ENCODE measurements at places on chromosomes 16 and 17. TPM values are rescaled to one million over a fixed set of nuclear protein-coding genes. Genes with fewer than 3 reads are reported as not detected.

DNA sequence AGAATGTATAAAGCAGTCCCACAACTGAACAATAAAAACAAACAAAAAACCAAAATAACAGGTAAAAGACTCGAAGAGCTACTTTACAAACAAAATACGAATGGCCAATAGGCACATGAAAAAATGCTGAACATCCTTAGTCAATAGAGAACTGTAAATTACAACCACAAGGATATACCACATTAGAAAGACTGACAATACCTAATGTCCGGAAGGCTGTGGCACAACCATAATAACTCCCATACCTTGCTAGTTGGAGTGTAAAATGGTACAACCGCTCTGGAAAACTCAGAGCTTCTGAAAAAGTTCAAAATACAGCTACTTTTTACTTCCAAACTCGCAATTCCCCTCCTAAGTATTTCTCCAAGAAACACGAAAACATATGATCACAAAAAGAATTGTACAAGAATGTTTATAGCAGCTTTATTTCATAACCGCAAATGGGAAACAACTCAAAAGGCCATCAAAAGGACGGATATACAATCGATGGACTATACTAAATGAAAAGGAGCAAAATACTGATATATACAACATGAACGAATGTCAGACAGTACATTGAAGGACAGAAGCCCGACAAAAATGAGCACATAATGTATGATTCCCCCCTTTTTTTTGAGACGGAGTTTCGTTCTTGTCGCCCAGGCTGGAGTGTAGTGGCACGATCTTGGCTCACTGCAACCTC is 2.3 kb downstream of the TP53 start:
- no peak for DNase-seq

DNA sequence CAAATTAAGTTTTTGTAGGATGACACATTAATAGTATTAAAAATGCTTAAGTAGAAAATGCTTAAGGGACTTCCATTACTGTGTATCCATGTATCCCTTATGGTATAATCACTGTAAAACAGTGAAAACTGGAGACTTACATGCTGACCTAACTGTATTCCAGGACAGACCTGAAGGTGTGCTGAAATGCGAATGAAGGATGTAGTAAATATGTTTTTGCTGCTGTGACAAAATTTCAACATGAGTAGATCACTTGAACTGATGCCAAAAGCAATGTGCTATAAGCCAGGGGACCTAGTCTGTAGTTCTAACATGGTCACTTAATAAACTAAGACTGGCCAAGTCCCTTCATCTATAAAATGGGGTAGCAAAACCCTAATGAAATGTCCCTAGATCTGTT is 142.0 kb upstream of the CORO6 start:
- no peak for DNase-seq

- no peak for DNase-seq
Observed at GRCh38 chr17:38907930-38908675, 17.3 kb upstream of the LASP1NB start.

- no peak for DNase-seq
Observed at GRCh38 chr17:40936437-40936971, 942 bp downstream of the KRT23 start.

DNA sequence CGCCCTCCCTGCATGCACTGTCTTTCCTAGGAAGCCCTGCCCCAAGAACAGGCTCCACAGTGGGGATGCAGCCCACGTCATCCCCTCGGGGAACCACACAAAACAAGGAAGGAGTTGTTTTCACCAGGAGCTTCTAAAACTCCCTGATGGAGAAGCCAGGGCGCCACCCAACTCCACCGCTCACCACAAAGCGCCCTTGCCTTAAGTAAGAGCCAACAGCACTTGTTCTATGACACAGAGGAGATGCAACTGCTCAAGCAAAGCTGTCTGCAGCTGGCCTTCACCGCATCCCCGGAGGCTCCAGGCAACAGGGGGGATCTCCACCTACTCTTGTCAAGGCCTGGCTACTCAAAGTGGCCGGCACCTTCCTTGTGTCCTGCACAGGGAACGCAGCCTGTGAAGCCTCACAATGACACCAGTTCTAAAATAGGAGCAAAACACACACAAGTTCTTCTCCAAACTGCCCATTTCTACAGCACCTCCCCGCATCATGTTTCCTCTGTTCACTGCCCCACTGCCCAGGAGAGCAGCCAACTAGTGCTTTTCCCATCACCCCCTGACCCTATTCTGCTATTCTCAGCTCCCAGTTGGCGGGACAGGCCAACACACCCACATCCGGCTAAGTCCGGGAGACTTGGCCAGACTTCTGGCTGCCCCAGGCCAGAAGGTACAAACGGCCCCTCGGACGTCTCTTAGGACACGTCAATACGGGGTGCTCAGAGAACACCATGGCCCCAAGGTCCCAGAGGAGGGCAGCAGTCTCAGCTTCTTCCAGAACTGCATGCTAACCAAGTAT is 24.2 kb downstream of the MPG start:
- DNase-seq, result no peak

DNA sequence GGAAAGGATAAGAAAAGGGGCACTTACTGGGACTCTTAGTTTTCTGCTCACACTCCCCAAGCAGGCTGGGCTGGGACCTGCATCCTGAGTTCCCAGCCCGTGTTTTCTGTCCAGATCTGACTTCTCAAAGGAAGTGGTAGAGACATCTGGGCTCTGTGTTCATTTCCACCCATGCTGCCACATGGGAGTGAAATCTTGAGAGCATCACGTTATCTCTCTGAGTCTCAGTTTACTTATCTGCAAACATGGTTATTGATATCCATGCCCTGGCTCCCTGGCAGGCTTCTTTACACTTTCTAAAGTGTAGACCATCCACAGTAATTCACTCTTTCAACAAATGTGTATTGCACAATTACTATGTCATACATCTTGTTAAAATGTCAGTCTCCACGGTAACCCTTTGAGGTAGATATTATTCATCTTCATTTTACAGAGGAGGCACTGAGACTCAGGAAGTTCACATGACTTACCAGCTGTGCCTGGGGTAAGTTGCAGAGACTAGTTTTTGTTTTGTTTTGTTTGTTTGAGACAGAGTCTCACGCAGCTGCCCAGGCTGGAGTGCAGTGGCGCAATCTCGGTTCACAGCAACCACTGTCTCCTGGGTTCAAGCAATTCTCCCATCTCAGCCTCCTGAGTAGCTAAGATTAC is 3.4 kb downstream of the ZNF688 start:
- DNase-seq, result peak; percentile 39

DNA sequence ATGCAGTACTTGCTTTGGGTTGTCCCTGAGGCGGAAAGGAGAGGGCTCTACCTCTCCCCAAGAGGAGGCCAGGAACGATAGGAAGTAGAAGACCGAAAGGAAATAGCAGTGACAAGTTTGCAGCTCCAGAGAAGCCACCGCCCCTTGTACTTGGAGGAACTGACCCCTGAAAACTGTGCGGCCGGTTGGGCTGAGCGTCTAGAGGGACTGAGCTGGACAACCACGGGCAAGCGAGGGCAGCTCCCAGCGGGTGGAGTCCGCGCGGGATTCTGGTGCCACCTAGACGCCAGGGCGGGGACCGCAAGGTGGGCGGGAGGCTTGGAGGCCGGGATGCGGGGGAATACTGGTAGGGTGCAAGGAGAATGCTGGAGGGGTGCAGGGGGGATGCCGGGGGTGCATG is 1.3 kb upstream of the SLC6A4 start:
- peak; percentile 9 for DNase-seq

DNA sequence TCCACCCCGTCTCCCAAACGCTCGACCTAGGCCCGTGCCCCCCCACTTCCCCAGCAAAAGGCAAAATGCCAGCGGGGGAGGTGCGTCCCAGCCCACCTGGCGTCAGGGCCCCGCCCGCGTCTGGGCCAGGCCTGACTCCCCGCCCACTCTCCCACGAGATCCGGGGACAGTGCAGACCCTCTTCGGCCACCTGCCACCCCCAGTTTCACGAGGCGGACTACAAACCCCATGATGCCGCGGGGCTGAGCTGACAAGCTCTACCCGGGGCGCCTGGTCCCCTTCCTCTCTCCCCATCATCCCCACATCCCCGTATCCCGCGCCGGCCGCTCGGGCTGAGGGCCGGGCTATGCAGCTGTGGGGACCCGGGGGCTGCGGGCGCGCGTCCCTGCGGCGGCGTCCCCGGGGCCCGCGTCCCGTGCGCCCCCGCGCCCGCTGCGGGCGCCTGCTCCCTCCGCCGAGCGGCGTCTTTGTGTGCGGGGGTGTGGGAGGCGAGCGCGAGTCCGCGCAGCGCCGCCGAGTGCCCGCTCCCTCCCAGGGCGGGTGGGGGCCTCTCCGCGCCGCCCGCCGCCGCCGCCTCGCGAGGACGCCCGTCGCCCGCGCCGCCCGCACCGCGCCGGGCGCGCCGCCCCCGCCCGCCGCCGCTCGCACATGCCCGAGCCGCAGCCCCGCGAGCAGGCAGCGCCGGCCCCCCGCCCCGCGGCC is at the start of gene ANKRD13B:
TSS of gene ANKRD13B (plus strand) at position 283 of the 702 bp plus-strand sequence. CDS start 490 bp downstream, outside the sequence.
- peak; percentile 41 for DNase-seq

DNA sequence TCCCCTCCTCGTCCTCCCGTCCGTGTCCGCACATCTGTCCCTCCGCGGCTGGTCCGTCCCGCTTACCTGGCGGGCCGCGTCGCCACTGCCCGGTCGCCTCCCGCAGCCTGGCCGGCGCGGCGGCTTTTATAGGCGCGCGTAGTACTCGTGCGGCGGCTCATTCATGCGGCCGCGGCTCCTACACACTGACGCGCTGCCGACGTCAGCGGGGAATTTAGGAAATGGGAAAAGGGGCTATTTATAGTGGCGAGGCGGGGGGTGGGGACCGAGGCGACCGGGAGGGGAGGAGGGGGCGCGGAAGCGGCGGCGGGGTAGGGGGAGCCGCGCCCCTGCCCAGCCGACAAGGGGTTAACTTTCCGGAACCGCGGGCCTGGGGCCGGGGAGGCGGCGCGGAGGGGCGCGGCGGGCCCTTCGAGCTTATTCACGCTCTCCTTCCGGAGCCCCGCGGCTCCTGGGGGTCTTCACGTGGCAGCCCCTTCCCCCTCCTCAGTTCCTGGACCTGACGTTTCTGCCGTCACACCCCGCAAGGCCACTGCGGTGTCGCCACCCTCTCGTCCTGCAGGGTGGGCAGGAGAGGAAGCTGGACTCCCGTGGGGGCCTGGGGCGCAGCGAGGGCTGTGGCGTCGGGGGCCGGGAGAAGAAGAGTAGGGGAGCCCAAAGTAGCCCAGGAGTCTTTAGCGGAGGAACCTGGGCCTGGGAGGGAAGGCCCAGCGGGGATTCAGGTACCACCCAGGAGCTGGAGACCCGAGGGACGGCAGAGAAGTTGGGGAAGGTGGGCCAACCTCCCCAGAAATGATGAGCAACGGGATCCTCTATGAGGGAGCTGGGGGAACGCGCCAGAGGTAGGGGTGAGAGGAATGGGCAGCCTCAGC is 3.6 kb upstream of the HIC1 start:
- no peak for DNase-seq

DNA sequence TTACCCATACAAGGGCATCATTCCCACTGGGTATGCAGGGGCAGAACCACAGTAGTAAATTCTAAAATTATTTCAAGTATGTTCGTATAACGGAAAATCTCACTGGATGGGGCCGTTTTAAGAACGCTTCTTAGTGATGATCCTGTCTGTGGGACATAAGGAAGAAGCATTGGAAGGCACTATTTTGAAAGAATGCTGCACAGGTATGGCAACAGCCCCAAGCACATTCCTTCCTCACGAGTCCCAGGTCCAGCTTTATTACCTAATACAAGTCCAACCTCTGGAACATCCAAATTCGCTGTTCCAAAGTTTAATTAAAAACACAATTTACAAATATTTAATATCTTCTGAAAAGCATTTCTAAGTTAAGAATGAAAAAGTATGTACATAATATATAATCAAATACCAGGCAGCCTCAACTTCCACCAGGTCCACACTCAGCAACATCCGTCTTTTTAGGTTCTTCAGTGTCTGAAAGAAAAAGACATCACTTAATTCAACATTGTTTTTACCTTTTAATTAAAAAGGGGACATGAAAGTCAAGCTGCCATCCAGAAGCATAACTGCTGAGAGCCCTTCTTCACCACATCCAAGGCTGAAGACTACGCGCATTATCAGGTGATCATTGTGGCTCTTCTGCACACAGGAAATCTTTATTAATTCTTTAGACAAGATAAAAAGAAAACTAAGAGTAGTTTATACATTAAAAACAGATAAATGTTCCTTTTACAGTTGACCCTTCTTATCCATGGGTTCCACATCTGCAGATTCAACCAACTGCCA is 49.8 kb downstream of the BRD7 start:
- DNase-seq, result no peak

DNA sequence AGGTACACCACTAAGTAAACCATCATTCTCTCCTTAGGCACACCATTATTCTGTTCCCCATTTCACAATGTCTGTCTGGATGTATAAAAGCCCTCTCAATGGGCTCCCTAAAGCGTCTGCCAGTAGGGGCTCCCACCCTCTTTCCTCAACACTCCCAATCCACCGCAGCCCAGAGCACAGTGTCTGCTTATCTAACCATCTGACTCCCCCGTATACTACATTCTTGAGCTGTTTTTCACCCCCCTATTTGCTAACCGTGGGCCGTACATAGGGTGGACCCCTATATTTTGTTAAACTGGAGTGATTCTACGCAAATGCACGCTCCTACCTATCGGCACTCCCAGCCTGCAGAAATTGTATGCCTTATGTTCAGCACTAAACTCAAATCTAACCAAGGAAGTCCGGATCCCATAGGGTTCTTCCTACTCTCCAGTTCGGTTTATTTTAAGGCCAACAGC is 685 bp upstream of the PSMD3 start:
- no peak for DNase-seq

- DNase-seq, result no peak
Observed at GRCh38 chr17:40958086-40958953, 8.4 kb downstream of the KRT39 start.

GRCh38 chr17:74883241-74883745 is 10.1 kb downstream of the FADS6 start:
- DNase-seq, result no peak

GRCh38 chr16:11273721-11274324 is 394 bp upstream of the PRM3 start:
- DNase-seq, result no peak

DNA sequence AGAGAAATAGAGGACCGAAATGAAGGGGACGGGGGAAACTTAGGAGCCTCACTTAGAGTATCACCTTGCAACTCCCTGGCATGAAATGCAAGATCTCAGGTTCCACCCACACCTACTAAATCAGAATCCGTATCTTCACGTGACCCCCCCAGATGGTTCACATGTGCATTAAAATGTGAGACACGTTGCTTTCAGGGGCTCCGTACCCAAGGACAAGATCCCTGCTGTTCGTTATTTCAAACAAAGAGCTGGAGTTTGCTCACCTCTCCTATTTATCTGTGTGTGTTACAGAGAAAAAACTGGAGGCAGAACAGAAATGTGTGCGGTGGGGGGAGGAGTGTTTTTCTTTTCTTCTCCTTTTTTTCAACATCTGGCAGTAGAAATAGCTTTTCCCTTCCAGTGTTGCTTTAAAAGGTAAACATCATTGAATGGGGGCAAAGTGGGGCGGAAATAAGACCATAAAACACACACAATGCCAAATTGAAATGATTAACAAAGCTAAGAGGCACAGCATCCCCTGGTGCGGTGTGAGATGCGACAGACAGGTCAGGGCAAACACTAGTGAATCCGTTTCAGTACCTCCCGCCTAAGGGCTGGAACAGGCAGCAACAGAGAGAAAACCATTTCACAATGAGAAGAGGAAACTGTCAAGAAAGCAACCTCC is 145.4 kb downstream of the SOX9 start:
- DNase-seq, result no peak

Gene FOXJ1
- not detected for total RNA-seq

Gene TBC1D3G
- total RNA-seq, result not detected

Gene ADAD2
- total RNA-seq, result not detected

Gene HS3ST2
- 1.2 TPM for total RNA-seq

Gene TAT
- not detected for total RNA-seq

Gene PYY
- not detected for total RNA-seq

Gene MT1M
- not detected for total RNA-seq

Gene MMP28
- not detected for total RNA-seq

Gene TNFRSF17
- not detected for total RNA-seq

Gene COPS3
- 89.0 TPM for total RNA-seq

Gene CLEC18C
- not detected for total RNA-seq
